ENCODE measurements at places on chromosomes 5 and 9.
A peak's percentile ranks its signal among the peaks of the same experiment; 100 is the strongest.

- DNase-seq, result no peak
Measured at GRCh38 chr9:124652615-124653393, 118.3 kb downstream of the NR6A1 start.

GRCh38 chr9:104589626-104590025 is 9.6 kb downstream of the OR13C5 start:
- DNase-seq, result no peak

- peak; percentile 49 for DNase-seq
Measured at GRCh38 chr5:81657386-81657785, 93.5 kb downstream of the SSBP2 start.

- DNase-seq, result peak; percentile 2
Measured at GRCh38 chr5:89315286-89316100, 432.5 kb upstream of the MEF2C start.

DNA sequence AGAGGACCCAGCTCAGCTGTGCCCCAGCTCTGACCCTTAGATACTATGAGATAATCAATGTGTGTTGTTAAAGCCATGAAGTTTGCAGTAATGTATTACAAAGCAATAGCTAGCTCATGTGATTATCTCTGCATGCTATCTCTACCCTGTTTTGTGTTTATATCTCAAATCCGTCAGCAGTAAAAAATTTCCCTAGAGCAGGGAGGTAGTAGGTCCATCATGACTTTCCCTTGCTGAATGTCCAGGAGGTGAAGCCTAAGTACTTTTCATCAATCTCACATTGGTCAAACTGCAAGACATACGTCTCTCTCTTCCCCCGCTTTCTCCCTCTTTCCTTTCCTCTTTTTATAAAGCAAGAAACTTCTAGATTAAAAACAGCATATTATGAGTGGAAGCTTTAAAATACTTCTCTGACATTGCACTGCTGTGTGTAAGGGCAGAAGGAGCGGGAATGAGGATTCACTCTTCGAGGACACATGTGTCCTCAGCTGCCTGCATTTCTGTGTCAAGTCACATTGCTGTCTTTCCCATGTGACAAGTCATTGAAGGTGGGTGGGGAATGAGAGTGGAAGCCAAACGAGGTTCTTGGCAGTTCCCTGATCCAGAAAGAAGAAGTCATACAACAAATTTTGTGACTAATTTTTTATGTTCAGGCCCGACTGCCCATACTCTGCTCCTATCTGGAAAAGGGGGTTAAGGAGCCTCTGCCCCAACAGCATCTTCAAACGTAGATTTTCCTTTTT is 93.1 kb upstream of the RETREG1 start:
- no peak for DNase-seq

- no peak for DNase-seq
Measured at GRCh38 chr5:123088031-123088805, 823 bp upstream of the PRDM6 start.

GRCh38 chr5:133665571-133665970 is 53.2 kb upstream of the FSTL4 start:
- no peak for DNase-seq

DNA sequence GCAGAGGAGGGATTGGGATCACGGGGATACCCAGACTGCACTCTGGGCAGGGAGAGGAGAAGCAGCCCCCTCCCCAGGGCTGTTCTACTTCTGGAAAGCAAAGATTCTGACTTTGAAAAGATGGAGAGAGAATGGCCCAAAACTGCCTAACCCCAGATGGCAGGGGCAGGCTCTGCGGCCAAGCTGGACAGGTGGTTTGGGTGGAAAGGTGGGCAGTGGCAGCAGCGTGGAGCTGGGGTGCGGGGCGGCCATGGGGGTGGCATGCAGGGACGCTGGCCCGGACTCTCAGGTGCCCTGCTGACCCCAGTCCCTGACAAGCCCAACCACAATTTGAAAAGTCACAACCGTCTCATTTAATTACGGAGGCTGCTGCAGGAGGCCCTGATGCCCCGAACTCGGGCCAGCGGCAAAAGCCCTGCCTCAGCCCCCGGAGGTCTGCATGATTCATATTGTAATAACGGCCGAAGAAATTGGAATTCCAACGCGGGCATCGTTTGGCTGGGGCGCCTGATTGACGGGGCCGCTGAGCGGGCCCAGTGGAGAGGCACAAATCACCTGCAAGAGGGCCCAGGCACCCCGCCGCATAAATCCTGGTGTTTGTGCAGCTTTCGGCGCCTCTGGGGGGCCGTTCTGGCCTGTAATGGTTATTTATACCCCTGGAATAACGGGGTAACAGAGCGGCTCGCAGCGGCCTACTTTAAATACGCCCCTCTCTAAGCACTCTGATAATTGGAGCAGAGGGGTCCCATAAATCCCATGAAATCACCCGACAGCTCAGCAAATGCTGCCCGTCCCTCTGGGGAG is 41.8 kb upstream of the FCN2 start:
- DNase-seq, result no peak

DNA sequence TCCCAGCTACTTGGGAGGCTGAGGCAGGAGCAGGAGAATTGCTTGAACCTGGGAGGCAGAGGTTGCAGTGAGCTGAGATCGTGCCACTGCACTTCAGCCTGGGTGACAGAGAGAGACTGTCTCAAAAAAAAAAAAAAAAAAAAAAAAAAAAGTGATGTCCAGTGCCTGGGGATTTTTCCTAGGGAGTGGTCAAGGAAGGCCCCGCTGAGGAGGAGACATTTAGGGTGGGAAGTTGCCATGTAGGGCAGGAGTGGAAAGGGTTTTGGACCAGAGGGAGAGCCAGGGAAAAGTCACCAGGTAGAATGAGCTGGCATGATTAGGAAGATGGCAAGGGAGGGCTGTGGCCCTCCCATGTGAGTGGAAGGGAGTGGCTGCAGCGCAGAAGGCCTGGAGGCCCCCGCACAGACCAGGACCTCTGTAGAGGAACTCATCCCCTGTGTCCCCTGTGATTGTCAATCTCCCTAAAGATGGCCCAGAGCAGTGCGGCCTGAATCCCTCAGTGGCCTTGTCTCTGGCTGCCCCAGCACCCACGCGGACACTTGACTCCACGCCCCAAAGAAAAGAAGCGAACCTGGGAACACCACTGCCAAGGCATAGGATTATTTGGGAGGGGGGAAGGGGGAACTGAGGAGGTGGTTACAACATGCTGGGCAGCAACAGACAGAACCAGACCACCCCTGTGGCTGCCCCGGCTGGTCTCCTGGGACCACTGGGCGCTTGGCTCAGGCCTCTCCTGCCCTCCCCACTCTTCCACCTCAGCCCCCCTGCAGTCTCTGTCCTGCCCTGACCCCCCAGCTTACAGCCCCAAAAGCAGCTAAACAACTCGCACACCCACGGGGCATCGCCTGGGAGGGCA is 2.6 kb upstream of the SQSTM1 start:
- DNase-seq, result no peak
